ENCODE measurements at places on chromosomes 3 and 15. TPM values are rescaled to one million over a fixed set of nuclear protein-coding genes. Genes with fewer than 3 reads are reported as not detected.

Gene GOLGA6L22
- not detected for total RNA-seq

Gene NRROS
- 0.33 TPM for total RNA-seq

Gene PATL2
- total RNA-seq = not detected

Gene C15orf61
- total RNA-seq = 7.6 TPM

Gene STRA6
- 13.6 TPM for total RNA-seq

Gene TRNT1
- total RNA-seq = 25.3 TPM

Gene SHC4
- 1.2 TPM for total RNA-seq

Gene PRSS50
- total RNA-seq = 1.1 TPM

Gene ZBTB20
- 20.5 TPM for total RNA-seq

Gene RAB11A
- total RNA-seq = 306 TPM

Gene GASK1A
- total RNA-seq = 2.1 TPM

Gene CTXND1
- total RNA-seq = 1.0 TPM

Gene SLC27A2
- 41.3 TPM for total RNA-seq

Gene RHOV
- total RNA-seq = 1.2 TPM

Gene LRTM1
- total RNA-seq = not detected

Gene CTSH
- total RNA-seq = 610 TPM

Gene TIMMDC1
- total RNA-seq = 52.7 TPM

Gene CNTN3
- total RNA-seq = 12.1 TPM

Gene LSMEM2
- total RNA-seq = 0.20 TPM

Gene CPLX3
- total RNA-seq = not detected

Gene RYR3
- 0.37 TPM for total RNA-seq

Gene CELF6
- 1.1 TPM for total RNA-seq

Gene CIB2
- 68.9 TPM for total RNA-seq

Gene TTLL13
- not detected for total RNA-seq

Gene AQP9
- 0.57 TPM for total RNA-seq

Gene IFRD2
- total RNA-seq = 41.4 TPM

Gene SCN5A
- 1.3 TPM for total RNA-seq

Gene PCOLCE2
- 10.8 TPM for total RNA-seq

Gene GRAMD2A
- total RNA-seq = 4.4 TPM

Gene PAQR5
- total RNA-seq = 2.1 TPM

All from hepatocyte (in vitro differentiated cells).